B cell (primary cell): ENCODE measurements at places on chromosomes 13 and 19. TPM values are rescaled to one million over a fixed set of nuclear protein-coding genes. Genes with fewer than 3 reads are reported as not detected.

The PABPC3 gene
- total RNA-seq, result 0.10 and 0.36 TPM in 2 replicates

The PRTN3 gene
- not detected in 2 replicates for total RNA-seq

The ANGPTL8 gene
- total RNA-seq, result not detected in 2 replicates

The ELSPBP1 gene
- total RNA-seq, result not detected in 2 replicates

The CCDC122 gene
- 10.7 and 12.1 TPM in 2 replicates for total RNA-seq

The CADM4 gene
- total RNA-seq, result 0.42 and 1.1 TPM in 2 replicates

The PALM3 gene
- not detected in 2 replicates for total RNA-seq

The EHD2 gene
- not detected in 2 replicates for total RNA-seq
